ENCODE measurements at places on chromosomes 16 and 17. TPM values are rescaled to one million over a fixed set of nuclear protein-coding genes. Genes with fewer than 3 reads are reported as not detected.

DNA sequence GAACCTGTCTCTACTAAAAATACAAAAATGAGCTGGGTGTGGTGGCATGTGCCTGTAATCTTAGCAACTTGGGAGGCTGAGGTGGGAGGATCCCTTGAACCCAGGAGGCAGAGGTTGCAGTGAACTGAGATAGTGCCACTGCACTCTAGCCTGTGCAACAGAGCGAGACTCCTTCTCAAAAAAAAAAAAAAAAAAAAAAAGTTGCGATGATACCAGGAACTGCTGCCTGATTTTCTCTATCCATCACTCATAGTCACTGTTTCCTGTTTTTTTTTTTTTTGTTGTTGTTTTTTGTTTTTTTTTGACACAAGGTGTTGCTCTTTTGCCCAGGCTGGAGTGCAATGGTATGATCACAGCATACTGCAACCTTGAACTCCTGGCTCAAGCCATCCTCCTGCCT is 59.2 kb downstream of the ABCC1 start:
- no peak overlapping the region for H3K4me3 ChIP-seq
- H3K27ac ChIP-seq, result no peak overlapping the region
- H3K36me3 ChIP-seq, result peaks cover 3% of the 10 kb centered on the region
- peaks cover 9% of the 10 kb centered on the region for H3K4me1 ChIP-seq

GRCh38 chr16:56801762-56802161 is 63.2 kb upstream of the SLC12A3 start:
- H3K27me3 ChIP-seq, result no peaks in the 10 kb centered on the region
- no peak overlapping the region for H3K4me3 ChIP-seq
- no peak for DNase-seq
- no peaks in the 10 kb centered on the region for H3K4me1 ChIP-seq
- peaks cover 6% of the 10 kb centered on the region for H3K36me3 ChIP-seq
- H3K27ac ChIP-seq, result no peak overlapping the region

DNA sequence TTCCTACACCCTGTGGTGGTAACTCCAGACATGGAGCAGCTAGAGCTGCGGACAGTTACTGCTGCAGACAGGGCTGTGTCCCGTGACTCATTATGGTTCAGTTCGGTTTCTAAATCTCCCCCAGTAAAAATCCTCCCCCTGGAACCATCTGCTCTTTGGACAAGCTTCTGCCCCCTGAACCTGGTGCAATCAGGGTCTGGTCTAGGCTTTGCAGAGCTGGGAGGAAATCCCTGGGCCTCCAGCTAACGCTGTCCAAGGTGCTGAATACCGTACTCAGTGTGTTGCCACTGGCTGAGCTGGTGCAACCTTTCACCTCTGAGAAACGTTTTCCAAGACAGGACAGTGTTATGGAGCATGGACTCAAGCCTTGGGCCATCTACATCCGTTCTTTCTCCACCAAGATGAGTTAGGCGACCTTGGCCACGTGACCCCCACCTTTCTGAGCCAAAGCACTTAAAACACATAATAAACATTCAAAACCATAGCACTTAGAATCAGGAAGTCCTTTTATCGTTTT is 142.0 kb downstream of the CPPED1 start:
- H3K4me3 ChIP-seq, result no peak overlapping the region
- no peak overlapping the region for H3K27ac ChIP-seq
- H3K36me3 ChIP-seq, result no peaks in the 10 kb centered on the region
- H3K27me3 ChIP-seq, result no peaks in the 10 kb centered on the region

- H3K4me3 ChIP-seq, result no peak overlapping the region
- H3K4me1 ChIP-seq, result peaks cover 30% of the 10 kb centered on the region
- no peak for DNase-seq
- no peak overlapping the region for H3K27ac ChIP-seq
- no peaks in the 10 kb centered on the region for H3K36me3 ChIP-seq
Observed at GRCh38 chr17:58535431-58535830, 21.0 kb upstream of the MTMR4 start.

DNA sequence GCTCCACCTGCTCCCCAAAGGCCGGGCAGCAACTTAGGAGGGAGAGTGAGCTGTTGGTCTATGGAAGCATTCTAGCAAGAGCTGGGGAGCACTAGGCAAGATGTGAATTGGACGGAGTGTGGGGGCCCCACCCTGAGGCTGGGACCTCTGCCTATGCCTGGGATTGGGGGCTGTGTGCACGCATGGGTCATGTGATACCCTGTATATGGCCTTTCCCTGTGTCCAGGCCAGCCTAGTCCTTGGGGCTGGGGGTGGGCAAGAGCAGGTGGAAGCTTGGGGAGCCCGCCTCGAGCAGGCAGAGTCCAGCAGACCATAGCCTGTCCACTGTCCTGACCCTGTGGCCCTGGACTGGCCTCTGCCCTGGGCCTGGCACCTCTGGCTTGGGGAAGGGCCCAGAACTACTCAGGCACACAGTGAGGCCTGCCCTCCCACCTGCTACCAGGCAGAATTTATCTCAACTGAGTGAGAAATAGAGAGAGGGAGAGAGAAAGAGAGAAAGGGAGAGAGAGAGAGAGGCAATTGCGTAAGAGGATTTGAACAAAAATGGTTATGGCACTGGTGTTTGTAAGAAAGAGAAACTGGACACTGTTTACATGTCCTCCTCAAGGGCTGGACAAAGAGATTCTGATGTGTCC is 19.1 kb downstream of the PDP2 start:
- H3K27me3 ChIP-seq, result no peaks in the 10 kb centered on the region
- no peak for DNase-seq
- H3K4me3 ChIP-seq, result no peak overlapping the region

DNA sequence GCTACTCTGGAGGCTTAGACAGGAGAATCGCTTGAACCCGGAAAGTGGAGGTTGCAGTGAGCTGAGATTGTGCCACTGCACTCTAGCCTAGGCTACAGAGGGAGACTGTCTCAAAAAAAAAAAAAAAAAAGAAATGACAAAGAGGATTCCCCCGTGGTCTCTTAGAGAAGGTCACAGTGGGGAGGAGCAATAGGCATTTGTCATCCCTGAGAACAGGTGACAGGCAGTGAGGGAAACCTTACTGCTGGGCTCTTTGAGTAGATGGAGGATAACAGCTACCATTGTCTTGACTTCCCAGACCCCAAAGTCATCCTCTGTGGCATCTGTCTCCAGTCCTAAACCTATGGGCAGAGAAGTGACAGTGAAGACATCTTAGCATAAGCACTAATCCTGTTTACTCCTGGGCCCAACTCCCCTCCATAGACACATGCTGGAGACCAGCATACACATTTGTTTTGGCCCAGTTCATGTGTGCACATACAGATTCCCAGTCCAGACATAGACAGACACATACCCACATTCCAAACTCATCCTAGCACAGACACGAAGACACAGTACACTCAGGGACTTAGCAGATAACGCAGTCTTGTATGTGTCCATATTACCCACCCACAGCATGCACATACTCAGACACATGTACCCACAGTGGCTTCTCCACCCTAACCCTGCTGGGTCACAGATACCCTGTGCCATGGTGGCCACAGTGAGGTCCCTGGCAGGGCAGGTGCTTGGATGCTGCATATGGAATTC is 2.7 kb downstream of the ESRP2 start:
- H3K4me3 ChIP-seq, result peak overlapping the region; percentile 17
- peak overlapping the region; percentile 88 for H3K27ac ChIP-seq
- no peaks in the 10 kb centered on the region for H3K27me3 ChIP-seq
- no peak for DNase-seq
- H3K36me3 ChIP-seq, result peaks cover 30% of the 10 kb centered on the region

GRCh38 chr16:88292007-88292970 is 90.5 kb upstream of the ZNF469 start:
- no peak for DNase-seq
- no peaks in the 10 kb centered on the region for H3K27me3 ChIP-seq
- no peaks in the 10 kb centered on the region for H3K4me1 ChIP-seq
- no peak overlapping the region for H3K4me3 ChIP-seq

- peaks cover 14% of the 10 kb centered on the region for H3K27me3 ChIP-seq
- no peak overlapping the region for H3K27ac ChIP-seq
- H3K4me1 ChIP-seq, result peaks cover 19% of the 10 kb centered on the region
Observed at GRCh38 chr16:2199621-2200139, 3.3 kb upstream of the CASKIN1 start.

DNA sequence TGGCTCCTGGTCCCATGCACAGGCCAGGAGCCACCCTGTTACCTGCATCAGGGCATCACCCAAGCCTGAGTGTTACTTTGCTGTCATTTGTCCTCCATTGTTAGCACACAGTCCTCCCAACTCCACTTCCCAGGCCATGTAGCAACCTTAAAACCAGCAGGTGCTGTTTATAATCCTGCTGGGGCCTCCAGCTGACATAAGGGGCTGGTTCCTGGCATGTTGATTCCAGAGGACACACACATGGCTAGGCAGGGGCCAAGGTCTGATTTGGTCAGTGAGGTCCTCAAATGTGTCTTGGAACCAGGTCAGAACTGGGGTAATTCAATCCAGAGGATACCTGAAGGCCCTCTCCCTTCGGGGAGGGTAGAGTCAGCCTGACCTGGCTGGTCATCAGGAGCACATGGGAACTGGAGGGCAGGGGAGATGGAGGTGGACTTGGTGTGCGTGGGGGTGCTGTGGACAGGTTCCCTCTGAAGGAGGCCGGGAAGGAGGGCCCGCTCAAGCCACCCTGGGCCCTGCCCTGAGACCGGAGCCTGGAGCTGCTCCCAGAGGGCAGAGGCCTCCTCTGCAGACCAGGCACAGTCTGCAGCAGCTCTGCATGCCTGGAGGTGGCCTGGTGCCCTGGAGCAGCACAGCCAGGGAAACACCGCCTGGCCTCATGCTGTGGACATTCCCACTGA is 6.6 kb downstream of the ADORA2B start:
- DNase-seq, result peak; percentile 62
- no peak overlapping the region for H3K27ac ChIP-seq
- no peaks in the 10 kb centered on the region for H3K36me3 ChIP-seq
- no peak overlapping the region for H3K4me3 ChIP-seq
- H3K27me3 ChIP-seq, result no peaks in the 10 kb centered on the region

- no peaks in the 10 kb centered on the region for H3K27me3 ChIP-seq
- DNase-seq, result no peak
- no peak overlapping the region for H3K27ac ChIP-seq
Observed at GRCh38 chr17:32318071-32318470, 23.9 kb downstream of the C17orf75 start.

- peaks cover 7% of the 10 kb centered on the region for H3K4me1 ChIP-seq
- H3K27ac ChIP-seq, result no peak overlapping the region
- H3K36me3 ChIP-seq, result peaks cover 52% of the 10 kb centered on the region
- H3K4me3 ChIP-seq, result no peak overlapping the region
Observed at GRCh38 chr16:57773019-57773418, 29.3 kb downstream of the KIFC3 start.

DNA sequence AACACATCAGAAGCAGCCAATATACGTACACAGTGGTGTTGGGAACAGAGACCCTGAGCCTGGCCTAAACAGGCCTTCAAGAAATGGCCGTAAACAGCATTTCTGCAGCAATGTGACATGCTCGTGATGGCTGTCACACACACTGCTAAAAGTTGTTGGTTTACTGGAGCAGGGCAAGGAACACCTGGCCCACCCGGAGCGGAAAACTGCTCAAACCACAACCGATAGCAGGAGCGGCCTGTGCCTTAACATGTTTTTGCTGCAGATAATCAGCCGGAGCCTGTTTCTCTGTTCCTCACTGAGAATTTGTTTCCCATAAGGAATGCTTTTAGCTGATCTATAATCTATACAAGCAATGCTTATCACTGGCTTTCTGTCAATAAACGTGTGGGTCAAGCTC is 6.0 kb upstream of the DPEP1 start:
- DNase-seq, result no peak
- no peak overlapping the region for H3K4me3 ChIP-seq
- no peak overlapping the region for H3K27ac ChIP-seq
- peaks cover 6% of the 10 kb centered on the region for H3K4me1 ChIP-seq
- no peaks in the 10 kb centered on the region for H3K27me3 ChIP-seq

DNA sequence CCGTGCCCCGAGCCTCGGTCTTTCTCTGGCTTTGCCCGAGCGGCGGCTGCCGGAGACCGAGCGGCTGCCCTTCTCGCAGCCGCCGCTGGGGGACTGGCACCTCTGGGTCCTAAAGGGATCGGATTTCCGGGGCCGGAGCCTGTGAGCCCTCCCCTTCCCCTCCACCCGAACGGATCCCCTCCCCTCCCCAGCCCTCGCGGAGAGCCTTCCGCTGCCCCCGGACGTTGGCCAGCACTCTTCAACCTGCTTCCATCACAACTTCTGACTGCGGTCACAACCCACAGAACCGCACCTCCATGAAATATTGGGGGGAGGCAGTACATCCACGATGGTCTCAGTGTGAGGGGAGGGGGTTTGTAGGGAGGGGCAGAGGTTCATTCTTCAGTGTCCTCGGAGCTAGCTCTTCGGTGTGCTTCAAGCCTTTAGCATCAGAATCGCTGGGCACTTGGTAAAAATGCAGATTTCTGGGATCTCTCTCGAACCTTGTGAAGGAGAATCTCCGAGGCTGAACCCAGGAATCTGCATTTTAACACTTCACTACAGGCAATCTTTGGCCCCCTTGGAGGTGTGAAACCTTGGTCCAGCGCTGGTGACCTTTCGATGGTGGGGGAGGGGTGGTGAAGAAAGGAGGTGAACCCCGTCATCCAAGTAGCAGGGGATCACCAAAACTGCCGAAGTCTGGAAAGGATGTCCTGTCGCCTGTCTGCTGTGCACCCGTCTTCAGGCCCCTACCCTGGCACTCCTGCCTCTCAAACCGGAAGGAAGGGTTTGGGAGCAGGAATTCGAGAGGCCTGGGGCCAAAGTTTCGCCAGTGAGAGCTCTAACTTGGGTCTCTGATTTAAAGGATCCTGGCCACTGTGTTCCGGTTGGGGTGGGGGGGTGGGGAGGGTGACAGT is 812 bp upstream of the PPP1R9B start:
- no peaks in the 10 kb centered on the region for H3K27me3 ChIP-seq
- H3K36me3 ChIP-seq, result no peaks in the 10 kb centered on the region
- peaks cover 76% of the 10 kb centered on the region for H3K4me1 ChIP-seq

GRCh38 chr17:48711128-48711527 is 11.2 kb downstream of the PRAC1 start:
- no peaks in the 10 kb centered on the region for H3K36me3 ChIP-seq
- no peak for DNase-seq
- H3K4me1 ChIP-seq, result no peaks in the 10 kb centered on the region
- H3K27me3 ChIP-seq, result peaks cover 10% of the 10 kb centered on the region

DNA sequence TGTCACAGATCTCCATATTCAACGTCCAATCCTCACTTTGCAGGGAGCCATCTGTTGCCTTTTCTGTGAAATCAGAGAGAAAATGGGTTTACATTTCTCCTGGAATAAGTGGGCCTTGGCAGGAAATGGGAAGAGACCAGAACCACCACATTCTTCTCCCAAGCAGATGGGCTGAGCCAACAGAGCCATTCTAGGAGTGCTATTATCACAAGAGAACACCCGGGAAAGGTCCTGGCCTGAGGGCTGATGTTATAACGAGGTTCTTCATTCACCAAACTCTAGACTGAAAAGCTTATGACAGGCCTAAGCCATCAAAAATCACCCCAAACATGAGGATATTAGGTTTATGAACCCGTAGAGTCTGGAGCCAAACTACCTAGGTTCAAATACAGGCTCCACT is 64.7 kb downstream of the TOM1L2 start:
- H3K27me3 ChIP-seq, result no peaks in the 10 kb centered on the region
- peak overlapping the region; percentile 69 for H3K27ac ChIP-seq
- H3K4me3 ChIP-seq, result no peak overlapping the region
- no peaks in the 10 kb centered on the region for H3K36me3 ChIP-seq

GRCh38 chr16:71648921-71649320 is 22.9 kb downstream of the MARVELD3 start:
- peaks cover 14% of the 10 kb centered on the region for H3K36me3 ChIP-seq
- H3K4me3 ChIP-seq, result no peak overlapping the region
- H3K27me3 ChIP-seq, result no peaks in the 10 kb centered on the region
- DNase-seq, result no peak
- no peaks in the 10 kb centered on the region for H3K4me1 ChIP-seq
- no peak overlapping the region for H3K27ac ChIP-seq

AARSD1 gene
- total RNA-seq, result 70.2 TPM

OR4D2 gene
- total RNA-seq, result not detected

MEIOB gene
- 0.54 TPM for total RNA-seq

SLC38A8 gene
- total RNA-seq, result not detected

ZFPM1 gene
- total RNA-seq, result 2.3 TPM

TP53TG3F gene
- total RNA-seq, result not detected

NPIPB2 gene
- 6.6 TPM for total RNA-seq

CRYBA1 gene
- not detected for total RNA-seq
